Stimulated activated CD8-positive, alpha-beta memory T cell treated with anti-CD3 and anti-CD28 coated beads, Interleukin-7, amount 100 ng/mL, for 24 hours (primary cell): ENCODE measurements at places on chromosomes 7 and 10.
A peak's percentile ranks its signal among the peaks of the same experiment; 100 is the strongest.

- DNase-seq, result no peak
Observed at GRCh38 chr7:22584179-22584578, 84.2 kb upstream of the STEAP1B start.

GRCh38 chr7:102099474-102099873 lies 187.2 kb upstream of the SH2B2 start:
- no peak for DNase-seq

GRCh38 chr10:591646-592045 lies 97.8 kb downstream of the DIP2C start:
- no peak for DNase-seq

- DNase-seq, result no peak
Observed at GRCh38 chr7:151895008-151895630, 18.2 kb upstream of the PRKAG2 start.

GRCh38 chr10:97572214-97572989 lies at the start of gene ANKRD2:
Gene ANKRD2 (plus strand): TSS chr10:97572779. CDS start chr10:97572789, 10 bp downstream.
- DNase-seq, result peak; percentile 21

DNA sequence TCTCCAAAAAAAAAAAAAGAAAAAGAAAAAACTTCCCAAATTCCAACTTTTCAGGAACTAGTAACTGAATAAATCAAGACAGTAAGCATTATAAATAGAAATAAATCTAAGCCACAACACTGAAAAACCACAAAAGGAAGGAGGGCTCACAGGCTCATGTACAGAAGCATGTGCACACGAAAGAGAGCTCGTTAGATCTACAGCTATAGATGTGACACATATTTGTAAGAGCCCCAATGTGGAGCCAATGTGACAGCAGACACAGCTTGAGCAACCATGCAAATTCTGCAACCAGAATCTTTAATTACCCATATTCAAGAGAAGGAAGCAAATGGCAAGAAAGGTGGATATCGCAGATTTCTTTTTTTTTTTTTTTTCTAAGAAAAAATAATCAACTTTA lies 94.7 kb downstream of the SORBS1 start:
- no peak for DNase-seq
